ENCODE measurements at places on chromosomes 3 and 15.

DNA sequence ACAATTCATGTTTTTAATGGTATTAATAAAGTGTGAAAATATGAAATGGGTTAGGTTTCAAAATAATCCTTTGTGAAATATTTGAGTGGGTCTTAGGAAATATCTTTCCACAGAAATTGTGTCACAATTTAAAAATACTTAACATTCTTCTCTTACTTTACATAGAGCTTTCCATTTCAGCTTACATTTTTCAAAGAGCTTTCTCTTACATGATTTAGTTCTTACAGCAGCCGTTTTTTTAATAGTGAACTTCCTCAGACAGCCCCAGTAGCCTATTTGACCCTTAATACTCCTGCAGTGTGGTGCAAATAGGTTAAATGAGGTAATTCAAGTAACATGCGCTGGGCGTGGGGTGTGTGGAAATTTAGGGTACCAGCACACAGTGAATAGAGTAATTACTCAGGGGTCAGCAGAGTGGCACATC is 21.8 kb downstream of the P2RY12 start:
- no peak for DNase-seq

DNA sequence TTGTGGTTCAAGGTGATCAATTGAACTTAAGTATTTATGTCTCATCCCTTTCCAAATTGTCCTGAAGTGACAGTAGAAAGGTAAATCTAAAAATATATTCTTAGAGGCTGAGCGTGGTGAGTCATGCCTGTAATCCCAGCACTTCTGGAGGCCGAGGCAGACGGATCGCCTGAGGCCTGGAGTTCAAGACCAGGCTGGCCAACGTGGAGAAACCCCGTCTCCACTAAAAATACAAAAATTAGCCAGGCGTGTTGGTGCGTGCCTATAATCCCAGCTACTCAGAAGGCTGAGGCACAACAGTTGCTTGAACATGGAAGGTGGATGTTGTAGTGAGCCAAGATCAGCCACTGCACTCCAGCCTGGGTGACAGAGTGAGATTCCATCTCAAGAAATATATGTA is 226.6 kb downstream of the DPH6 start:
- DNase-seq = no peak

DNA sequence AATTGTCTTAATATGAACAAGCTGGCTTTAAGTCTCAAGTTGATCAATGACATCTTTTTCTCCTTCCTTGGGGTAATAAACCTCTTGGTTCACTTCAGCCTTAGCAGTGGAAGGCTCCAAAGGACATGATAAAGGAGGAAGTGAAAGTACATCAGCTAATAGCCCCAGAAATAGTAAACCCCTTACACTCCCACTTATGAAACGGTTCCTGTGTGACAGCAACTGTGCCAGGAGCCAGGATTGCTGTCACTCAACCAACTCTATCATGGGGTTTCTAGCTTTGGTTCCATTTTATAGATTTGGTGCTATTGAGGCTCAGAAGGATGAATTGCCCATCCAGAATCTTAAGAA is 216.7 kb downstream of the ABHD5 start:
- DNase-seq = no peak

GRCh38 chr3:151109286-151109800 is 23.9 kb downstream of the MED12L start:
- no peak for DNase-seq
